Lower lobe of right lung (tissue), 2 donors: ENCODE measurements at places on chromosomes 1 and 21.

DNA sequence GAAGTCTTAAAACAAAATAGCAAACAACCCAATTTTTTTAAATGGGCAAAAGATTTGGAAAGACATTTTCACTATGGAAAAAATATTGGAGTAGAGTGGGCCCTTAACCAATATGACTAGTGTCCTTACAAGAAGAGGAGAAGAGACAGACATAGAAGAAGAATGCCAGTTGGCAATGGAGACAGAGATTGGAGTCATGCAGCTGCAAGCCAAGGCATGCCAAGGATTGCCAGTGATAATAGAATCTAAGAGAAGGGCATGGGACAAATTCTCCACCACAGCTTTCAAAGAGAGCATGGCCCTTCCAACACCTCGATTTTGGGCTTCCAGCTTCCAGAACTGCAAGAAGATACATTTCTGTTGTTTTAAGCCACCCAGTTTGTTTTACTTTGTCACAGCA is 92.7 kb downstream of the RGS2 start:
- DNase-seq: no peak

DNA sequence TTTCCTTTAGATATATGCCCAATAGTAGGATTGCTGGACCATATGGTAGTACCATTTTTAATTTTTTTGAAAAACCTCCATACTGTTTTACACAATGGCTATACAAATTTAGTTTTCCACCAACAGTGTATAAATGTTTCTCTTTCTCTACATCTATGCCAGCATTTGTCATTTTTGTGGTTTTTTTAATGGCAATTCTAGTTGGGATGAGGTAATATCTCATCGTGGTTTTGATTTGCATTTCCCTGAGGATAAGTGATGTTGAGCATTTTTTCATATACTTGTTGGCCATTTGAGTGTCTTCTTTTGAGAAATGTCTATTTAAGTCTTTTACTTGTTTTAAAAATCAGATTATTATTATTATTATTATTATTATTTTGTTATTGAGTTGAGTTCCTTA is 35.5 kb downstream of the PLA2G4A start:
- no peak for DNase-seq

GRCh38 chr1:90127288-90127953 is 132.5 kb downstream of the ZNF326 start:
- no peak for DNase-seq

DNA sequence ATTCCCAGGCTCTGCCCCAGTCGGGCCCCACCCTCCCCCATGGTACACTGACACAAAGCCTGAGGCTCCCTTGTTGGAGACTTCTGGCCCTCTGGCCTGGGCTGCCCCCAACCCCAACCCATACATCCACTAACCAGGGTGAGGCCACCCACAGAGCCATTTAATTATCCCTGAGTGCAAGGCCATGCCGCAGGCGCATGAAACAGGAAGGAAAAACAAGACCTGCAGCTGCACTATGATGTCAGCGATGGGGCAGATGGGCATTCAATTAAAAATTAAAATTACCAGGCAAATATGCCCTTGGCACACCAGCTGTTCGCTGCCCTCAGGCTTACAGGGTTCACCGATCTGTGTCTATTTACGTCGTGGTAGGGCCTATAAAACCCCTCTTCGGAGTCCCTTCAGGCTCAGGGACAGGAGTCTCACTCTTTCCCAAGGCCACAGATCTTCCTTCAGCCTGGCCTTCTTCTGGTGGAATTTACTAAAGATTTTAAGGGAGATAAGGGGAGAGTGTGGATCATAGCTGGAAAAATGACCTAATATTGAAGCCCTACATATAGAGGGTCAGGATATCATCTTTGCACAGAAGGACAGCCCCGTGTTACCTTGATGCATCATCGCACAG is 29.6 kb upstream of the RGS16 start:
- DNase-seq: no peak

GRCh38 chr1:59128239-59128736 is 168.6 kb upstream of the FGGY start:
- DNase-seq: no peak

DNA sequence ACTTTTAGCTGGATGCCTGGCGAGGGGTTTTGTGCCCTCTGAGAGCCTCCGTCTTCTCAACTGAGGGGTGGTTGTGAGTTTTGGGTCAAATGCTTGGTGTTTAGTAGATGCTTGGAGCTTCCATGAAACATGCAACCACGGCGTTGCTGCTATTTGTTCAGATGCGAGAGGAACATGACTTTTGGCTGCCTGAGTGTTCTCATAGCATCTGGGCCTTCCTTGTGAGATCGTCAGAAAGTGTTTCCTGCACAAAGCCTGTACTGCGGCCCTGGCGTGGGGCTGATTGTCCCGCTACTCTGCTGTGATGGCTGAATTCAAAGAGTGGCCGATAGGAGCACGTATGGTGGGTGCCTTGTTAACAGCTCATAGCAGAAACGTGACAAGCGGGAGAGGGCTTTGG is 69.8 kb upstream of the FAM3B start:
- DNase-seq: no peak

- no peak for DNase-seq
Measured at GRCh38 chr21:42468491-42469131, 27.4 kb downstream of the RSPH1 start.

GRCh38 chr1:167293057-167293456 is 72.4 kb downstream of the POU2F1 start:
- DNase-seq: no peak

GRCh38 chr1:156070548-156070947 is 9.6 kb downstream of the RAB25 start:
- no peak for DNase-seq

DNA sequence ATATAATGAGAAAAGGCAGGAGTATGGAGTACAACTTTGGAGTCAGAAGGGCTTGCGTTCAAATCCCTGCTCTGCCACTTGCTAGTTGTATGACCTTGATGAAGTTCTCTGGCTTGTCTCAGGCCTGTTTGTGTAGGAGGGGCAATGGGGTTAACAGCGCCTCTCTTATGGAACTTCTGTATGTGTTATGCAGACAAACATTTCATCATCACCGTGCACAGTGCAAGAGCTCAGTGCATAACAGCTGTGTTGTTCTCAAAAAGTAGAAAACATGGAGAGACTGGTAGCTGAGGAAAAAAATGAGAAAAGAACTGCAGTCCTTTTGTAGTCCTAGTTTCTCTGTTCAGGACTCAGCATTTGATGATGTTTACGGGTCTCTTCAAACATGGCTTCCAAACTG is 10.4 kb upstream of the ZNF648 start:
- DNase-seq: no peak

GRCh38 chr1:235931171-235931738 is 64.5 kb upstream of the LYST start:
- no peak for DNase-seq

DNA sequence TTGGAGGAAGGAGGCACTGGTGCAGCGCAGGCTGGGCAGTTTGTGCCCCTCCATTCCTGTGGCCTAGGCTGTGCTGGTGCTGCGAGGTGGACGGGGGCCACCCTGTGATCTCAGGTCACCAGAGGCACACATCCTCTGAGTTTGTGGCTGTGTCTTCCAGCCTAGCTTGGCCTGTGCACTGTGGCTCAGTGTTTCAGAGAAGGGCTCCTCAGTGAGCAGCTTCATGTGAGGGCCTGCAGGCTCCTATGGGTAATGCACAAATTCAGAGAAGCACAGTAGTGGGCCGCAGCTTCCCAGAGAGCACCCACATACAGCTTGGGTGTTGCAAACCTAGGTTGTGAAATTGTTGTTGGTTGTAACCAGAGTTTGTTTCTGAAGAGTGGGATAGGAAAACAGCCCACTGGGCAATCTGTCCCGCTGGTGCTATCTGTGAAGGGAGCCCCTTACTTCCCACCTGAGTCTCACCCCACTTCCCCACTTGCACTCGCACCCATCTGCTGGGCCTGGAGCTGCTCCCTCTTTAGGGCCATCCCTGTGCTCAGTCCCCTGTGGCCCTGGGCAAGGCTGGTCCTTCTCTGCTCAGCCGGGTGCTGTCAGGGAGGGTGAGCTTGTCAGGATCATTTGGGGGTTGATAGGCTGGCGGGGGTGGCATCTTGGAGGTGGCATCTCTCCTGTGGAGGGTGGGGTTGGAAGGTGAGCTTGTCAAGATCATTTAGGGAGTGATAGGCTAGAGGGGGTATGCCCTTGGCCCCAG is 30.2 kb downstream of the SNAP47 start:
- DNase-seq: peak; percentile 27

DNA sequence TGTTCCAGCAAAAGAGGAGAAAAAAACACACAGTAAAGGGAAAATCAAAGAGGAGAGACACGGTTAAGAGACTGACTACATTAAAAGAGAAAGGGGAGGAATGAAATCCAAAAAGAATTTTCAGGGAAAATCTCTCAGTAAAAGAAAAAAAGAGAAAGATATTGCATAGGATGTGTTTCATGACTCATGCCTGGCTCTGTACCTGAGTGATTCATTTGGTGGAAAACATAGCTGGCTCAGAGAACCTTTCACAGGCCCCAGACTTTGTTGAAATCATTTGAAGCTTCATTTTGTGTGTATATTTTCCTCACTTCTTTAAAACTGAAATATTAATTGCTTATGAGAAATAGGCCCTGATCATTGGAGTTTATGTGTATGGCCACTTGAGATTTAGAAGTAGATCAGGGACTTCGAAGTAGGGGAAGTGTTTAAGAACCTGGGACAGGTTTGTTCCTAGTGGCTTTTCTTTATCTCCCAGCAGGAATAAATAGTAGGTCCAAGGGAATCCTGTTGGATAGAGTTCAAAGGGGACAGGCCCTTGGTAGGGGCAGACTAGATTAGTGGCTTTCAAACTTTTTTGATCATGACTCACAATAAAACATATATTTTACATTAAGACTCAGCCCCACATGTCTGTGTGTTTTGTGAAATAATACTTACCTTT is 239.1 kb upstream of the SGIP1 start:
- DNase-seq: no peak

- no peak for DNase-seq
Measured at GRCh38 chr1:151711044-151711800, 5.4 kb downstream of the CELF3 start.

GRCh38 chr1:11860587-11860986 is 1.8 kb upstream of the NPPB start:
- no peak for DNase-seq

DNA sequence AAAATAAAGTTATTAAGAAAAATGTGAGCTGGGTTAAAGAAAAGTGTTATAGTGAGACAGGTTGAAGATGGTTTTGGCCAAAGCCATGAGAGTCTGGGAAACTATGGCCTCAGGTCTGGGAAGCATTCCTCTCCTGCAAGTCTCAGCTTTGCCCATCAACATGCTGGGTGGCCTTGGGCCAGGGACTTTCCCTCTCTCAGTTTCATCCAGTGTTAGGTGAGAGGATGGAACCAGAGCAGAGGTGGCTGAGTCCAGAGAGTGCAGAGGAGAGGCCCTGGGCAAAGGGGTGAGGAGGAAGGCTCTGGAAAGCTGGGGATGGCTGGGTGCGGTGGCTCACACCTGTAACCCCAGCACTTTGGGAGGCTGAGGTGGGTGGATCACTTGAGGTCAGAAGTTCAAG is 10.5 kb downstream of the PADI2 start:
- no peak for DNase-seq

DNA sequence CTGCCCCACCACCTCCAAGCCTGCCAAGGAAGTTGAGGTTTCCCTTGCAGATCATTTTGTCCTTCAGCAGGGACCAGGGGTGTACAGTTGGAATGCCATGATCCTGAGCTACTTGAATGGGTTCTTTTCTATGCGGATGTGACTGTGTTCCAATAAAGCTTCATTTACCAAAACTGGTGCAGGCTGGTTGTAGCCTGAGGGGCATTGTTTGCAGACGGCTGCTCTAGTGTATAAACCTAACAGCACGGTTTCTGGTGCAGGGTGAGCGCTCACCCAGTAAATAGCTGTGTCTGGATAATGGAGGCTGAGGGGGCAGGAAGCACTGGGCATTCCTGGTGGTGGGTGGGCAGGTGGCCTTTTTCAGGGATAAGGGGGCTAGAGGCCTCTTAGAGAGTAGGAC is 72.7 kb upstream of the ACTL8 start:
- DNase-seq: no peak

DNA sequence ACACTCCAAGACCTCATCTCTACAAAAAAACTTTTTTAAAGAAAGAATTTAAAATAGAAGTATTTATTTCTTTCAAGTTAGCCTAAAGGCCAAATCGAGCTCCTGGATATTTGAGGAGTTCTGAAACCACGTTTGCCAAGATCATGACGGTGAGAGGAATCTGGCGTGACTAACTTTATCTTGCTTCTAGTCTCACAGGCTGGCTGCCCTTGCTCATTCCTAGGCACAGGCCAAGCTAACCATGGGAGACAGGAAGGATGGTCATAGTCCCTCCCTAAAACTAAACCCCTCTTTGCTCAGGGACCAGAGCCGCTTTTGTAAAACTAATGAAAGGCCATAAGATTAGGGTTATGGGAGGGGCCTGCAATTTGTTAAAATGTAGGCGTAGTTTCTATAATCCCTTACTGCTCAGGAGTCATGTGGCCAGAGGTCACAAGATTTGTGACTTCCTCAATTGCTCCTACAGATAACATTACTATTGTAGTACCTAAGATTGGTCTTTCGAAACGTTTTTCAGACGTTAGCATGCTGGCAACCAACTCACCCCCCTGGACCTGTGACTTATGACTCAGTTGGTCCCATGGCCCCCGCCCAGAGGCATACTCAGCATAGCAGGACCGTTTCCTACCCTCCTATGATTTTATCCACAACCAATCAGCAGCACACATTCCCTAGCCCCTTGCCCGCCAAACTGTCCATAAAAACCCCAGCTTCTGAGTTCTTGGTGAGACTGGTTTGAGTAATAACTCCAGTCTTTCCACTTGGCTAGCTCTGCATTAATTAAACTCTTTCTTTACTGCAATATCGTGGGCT is 425.0 kb downstream of the SMYD3 start:
- DNase-seq: no peak

- DNase-seq: peak; percentile 21
Measured at GRCh38 chr1:109768820-109769219, 5.1 kb upstream of the EPS8L3 start.

GRCh38 chr1:198086051-198086745 is 70.6 kb upstream of the NEK7 start:
- DNase-seq: no peak

GRCh38 chr1:84504580-84505492 is 1.4 kb upstream of the SPATA1 start:
- no peak for DNase-seq

DNA sequence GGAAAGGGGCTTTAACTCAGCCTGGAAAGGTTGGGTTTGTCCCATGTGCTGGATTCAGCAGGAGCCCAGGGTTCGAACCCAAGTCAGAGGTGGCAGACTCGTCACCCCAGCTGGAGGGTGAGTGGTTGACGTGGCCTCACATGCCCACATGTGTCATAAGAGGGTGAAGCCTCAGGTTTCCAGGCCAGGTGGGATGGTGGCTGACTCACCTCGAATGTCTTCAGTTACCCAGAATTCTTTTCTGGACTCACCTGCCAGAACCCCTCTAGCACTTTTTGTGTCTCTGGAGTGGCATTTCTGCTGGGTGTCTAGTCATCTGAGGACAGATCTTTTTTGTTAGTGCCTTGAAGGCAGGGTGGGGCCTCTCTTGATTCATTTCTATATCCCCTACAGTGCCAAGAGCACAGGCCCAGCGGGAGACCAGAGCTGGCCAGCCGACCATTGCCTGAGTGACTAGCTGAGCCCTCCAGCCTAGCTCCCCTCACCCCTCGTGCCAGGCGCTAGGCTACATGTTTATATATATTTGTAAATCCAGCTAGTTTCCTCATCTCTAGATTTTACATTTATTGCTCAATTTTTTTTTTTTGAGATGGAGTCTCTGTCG is 28.1 kb downstream of the IL6R start:
- no peak for DNase-seq

GRCh38 chr1:19205845-19206244 is 4.2 kb downstream of the UBR4 start:
- no peak for DNase-seq

GRCh38 chr21:44758781-44759627 is 42.6 kb downstream of the UBE2G2 start:
- DNase-seq: no peak

- DNase-seq: no peak
Measured at GRCh38 chr1:177315261-177315660, 144.5 kb downstream of the BRINP2 start.
